ENCODE measurements at places on chromosomes 12 and 14.

DNA sequence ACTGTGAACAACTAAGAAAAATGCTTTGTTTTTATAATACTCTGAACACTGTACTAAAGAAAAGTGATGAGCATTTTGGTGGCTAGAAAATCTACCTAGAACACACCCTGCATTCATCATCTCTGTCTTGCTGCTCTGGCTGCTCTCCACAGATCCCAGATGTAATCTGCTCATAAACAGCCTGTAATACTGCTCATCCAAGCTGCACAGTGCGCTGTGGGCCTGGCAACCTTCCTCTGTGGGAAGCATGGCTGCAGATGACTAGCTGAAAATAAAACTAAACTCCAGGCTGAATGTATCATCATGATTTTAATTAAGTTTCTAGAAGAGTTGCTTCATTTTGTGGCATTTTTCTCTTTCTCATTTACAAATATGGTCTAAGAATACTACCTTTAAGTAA lies 200.7 kb downstream of the SLC2A13 start:
- no peak for DNase-seq

- DNase-seq, result no peak
Observed at GRCh38 chr12:84594157-84594556, 318.4 kb downstream of the SLC6A15 start.

DNA sequence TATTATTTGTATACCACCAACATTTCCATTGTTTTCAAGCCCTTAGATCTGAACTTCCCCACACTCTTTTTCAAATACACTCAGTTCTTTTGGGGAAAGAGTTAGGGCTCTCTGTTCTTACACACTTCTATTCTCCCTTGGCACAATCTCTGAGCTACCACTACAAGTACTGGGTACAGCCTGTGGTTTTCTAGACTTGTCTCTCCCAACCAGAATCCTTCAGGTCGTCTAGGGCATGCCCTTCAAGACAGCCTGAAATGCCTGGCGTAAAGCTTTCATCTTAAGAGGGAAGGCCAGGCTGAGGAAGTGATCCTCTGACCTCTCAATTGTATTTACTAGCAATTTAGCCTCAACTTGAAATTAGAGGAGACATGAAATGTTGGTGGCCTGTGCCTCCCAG lies 1442.0 kb downstream of the AACS start:
- no peak for DNase-seq

GRCh38 chr14:99164712-99165111 lies 107.3 kb downstream of the BCL11B start:
- no peak for DNase-seq

GRCh38 chr12:32490801-32491200 lies 91.4 kb downstream of the FGD4 start:
- no peak for DNase-seq

DNA sequence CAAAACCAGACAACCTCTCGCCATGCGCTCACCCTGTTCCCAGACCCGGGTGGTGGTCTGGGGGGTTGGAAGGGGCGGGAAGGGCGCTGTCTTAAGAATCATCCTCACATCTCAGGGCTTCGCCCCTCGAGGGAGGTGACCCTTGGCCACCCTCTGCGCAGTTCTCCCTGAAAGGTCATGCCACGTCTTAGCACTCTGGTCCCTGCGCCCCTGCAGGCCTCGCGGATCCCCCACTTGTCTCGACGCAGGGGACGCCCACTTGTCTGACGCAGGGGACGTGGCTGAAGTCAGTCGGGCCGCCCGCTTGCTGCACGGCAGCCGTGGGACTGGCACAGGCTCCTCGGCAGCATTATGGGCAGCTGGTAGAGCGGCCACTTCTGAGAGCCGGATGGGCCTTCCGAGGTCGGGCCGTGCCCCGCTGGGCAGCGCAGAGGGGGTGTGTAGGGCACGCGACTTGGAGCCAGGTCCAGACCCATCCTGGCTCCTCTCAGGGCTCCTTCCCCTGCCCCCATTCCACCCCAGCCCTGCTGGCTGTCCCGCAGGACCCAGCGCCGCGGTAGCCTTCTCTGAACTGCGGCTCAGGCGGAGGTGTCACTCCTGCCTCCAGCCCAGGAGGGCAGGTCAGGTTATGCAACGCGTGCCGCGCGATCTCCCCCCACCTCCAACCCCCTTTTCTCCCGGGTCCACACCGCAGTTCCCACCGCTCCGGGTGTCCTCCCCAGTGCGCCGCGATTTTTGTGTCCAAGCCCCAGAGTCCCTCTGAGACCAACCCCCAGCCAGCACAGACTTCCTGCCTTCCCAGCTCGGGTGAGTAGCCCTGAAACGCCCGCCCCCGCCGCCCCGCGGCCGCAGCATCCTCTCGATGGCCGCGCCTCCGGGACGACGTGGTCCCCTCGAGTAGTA lies 40.9 kb upstream of the CAPRIN2 start:
- no peak for DNase-seq
